Fibroblast of skin of left quadriceps (primary cell): ENCODE measurements at places on chromosomes 7 and 10.

DNA sequence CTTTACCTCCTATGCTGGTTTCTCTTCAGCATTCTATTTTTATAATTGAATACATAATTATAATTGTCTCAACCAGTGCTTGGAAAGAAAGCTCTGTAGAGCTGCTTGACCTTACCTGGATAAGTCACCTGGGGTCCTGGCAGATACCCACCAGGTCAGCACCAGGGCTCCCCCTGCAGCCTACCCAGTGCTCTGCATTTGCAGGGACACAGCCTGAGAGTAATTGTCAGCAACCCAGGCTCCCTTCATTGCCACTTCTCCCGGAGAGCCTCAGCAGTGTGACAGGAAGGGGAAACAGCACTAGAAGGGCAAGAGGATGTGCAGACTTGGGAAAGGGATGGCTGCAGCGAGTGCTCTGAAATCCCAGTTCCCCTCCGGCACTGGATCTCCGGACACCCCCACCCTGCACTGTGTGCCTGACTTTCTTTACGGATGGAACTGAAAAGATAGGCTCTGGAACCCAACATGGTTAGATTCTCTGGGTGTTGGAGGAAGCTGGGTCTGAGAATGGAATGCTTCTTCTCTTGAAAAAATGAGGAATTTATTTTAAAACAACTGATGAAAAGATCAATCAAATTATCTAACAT, 11.4 kb upstream of the PAX4 start:
- no peak for DNase-seq

DNA sequence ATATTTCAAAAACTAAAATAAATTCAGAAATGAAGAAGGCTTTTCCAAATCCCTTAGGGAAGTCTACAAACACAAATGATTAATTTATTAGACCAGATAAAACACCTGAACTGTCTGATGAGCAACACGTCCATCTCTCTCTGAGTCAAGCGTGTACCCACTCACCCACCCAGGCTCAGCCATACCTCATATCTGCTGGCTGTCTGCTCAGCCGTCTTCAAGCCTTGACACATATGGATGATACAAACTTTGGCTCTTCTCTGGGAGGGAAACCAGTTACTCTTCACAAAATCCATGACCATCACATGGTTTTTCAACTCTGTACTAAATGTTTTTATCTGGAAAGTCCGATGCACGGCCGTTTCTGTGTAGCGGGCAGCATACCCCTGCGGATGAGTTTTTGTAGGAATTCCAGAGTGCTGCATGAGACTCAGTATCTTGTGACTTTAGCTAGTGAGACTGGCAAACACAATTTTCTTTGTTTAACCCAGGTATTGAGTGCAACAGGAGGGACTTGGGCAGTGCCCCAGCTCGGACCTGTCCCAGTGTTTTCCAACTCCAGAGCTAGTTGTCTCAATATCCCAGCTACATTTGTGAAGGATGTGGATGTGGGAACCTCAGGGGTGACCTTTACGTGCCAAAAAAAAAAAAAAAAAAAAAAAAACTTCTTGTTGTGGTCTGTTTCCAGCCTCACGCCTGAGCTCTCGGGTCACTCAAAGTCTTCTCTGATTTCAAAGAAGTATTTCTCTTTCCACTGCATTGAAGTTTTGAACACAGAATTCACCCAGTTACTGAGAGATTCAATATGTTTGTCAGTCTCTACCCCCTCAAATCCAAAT, at the start of gene C10orf90:
Gene C10orf90, minus strand, starts transcription at position 638 of the 839 bp plus-strand sequence. Its CDS starts 213 bp downstream, at position 425.
- DNase-seq, result no peak

DNA sequence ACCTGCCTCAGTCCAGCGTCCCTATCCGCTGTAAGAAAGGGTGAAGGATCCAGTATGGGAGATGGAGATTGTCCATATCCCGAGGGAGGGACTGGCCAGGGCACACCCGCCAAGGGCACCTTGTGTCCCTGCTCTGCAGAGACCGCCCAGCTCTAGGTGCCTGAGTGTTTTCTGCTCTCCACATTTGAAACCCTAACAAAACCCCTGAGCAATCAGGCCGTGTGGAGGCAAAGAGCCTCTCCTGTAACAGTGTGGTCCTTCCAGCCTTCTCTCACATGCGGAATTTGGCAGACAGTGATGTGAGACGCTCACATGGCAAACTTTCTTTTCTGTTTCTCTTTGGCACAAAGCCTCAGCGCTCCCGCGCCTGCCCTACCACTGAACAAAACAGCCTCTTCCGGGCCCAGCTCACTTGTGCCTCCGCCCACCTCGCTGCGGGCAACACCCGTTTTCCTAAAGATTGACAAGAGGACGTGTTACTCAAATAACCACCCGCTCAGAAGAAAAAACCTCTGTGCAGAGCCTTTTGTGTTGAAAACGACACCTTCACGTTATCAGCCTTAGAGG, 514.8 kb downstream of the DNAJB6 start:
- DNase-seq, result no peak

- DNase-seq, result no peak
Observed at GRCh38 chr7:142745091-142745635, 4.1 kb upstream of the PRSS1 start.

- no peak for DNase-seq
Observed at GRCh38 chr10:28631896-28632583, 45.3 kb upstream of the BAMBI start.

- no peak for DNase-seq
Observed at GRCh38 chr10:30041196-30042105, 17.9 kb downstream of the JCAD start.

DNA sequence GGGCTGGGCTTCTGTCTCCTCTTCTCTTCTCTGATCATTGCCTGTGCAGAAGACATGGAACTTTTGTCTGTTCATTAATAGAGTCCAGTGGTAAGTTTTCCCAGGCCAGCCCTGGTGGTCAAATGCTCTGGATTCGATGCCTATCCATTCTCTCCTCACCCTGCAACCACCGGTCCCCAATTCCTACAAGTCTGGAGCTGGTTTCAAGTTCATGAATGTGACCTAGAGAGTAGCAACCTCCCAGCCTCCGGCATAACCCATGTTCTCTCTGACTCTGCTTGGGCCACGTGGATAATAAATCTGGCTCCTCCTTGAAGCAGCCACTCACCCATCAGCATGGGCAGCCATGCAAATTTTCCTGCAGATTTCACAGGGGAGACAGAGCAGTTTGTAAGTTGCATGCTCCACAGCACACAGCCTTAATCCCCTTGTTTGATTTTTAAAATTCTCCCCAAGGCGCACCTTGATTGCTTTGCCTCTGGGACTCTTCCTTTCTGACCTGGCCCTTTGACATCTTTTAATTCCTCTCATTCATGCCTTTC, 37.3 kb upstream of the PDZD8 start:
- DNase-seq, result no peak

DNA sequence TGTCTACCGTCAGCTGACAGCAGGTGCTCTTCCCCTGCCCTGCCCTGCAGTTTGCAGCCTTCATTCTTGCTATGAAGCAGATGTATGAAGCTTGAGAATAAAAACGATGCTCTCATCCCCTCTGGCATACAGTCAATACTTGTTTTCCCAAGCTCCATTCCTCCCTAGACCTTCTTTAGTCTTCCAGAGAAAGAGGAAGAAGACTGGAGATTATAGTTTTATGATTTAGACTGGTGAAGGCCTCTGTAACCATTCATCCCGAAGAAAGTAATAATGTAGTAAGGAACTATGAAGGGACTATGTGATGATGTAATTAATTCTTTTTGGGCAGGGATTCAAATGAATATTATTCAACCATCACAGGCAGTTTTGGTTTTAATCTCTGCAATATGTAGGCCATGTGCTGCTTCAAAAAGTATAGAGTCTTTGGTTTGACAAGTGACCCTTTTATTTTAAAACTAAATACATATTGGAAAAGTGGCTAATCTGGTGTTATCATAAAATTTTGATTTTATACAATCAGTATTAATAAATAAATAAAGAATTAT, 242.4 kb upstream of the KIAA1217 start:
- DNase-seq, result no peak

GRCh38 chr7:155210356-155210755, 87.3 kb upstream of the INSIG1 start:
- no peak for DNase-seq

DNA sequence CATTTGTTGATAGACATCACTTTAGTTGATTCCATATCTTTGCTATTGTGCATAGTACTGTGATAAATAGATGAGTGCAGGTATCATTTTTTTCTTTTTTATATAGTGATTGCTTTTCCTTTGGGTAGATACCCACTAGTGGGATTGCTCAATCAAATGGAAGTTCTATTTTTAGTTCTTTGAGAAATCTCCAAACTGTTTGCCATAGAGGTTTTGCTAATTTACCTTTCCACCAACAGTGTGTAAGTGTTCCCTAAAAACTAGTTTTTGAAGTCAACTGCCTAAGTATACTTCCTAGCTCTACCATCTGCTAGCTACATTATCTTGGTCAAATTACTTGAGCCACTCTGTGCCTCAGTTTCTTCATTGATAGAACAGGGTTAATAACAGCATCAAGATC, 31.5 kb upstream of the RSBN1L start:
- DNase-seq, result no peak

GRCh38 chr7:84536271-84536870, 341.8 kb upstream of the SEMA3A start:
- DNase-seq, result no peak

DNA sequence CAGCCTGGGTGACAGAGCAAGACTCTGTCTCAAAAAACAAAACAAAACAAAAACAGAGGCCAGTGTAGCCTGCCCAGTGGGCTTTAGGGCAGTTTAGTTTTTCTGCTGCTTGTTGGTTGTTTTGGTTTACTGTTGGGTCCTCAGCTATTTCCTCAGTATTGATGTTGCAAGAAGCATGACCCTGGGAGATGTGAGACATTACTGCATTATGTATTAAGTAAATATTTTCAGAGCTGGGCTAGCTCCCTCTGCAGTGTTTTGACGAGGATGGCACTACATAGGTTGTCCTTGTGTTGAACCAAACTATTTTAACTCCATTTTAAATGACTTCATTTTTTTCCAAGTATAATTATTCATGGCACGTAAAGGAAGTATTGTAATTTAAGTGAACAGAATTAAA, 4.8 kb downstream of the AKAP9 start:
- DNase-seq, result no peak
